T-helper 17 cell (primary cell): ENCODE measurements at places on chromosomes 7 and 10.

DNA sequence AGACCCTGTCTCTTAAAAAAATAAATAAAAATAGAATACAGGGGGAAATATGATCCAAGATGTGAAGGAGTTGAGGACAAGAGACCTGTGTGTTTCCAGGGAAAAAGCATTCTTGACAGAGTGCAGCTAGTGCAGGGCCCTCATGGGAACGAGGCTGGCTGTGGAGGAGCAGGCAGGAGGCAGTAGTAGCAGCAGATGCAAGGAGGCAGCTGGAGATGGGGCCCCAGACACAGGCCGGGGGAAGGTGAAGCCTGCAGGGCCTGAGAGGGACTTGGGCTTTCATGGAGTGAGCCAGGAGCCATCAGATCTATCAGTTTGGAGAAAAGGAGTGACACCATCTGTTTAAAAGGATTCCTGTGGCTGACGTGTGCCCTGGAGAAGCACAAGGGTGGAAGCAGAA lies 71.4 kb upstream of the ZNF438 start:
- no peak for DNase-seq

GRCh38 chr7:27635728-27636127 lies 27.0 kb downstream of the HIBADH start:
- DNase-seq = no peak

DNA sequence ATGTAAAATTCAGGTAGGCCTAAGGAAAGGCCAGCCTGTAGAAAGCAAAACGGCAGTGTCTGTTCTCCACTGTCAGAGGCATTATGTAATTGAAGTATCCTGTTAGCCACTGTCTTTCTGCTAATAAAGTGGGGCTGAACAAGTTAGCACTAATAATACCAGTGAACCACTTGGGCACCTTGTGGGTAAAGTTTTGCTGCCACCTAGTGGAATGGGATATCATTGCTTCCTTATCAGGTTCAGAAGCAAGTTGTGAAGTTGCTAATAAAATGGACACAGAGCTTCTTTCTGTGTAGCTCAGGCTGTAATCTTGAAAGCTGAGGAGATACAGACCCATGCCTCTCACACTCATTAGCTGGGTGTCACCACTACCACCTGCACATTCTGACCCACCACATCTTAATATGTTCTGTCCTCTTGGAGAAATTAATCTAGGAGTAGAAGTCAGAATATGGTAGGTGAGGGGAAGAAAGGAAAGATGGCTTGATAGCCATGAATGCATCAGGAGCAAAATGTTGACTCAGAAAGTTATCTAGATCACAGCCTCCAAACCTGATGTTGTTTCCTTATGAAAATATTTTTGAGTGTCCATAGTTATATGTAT lies 175.1 kb downstream of the SEPTIN7 start:
- DNase-seq = no peak

DNA sequence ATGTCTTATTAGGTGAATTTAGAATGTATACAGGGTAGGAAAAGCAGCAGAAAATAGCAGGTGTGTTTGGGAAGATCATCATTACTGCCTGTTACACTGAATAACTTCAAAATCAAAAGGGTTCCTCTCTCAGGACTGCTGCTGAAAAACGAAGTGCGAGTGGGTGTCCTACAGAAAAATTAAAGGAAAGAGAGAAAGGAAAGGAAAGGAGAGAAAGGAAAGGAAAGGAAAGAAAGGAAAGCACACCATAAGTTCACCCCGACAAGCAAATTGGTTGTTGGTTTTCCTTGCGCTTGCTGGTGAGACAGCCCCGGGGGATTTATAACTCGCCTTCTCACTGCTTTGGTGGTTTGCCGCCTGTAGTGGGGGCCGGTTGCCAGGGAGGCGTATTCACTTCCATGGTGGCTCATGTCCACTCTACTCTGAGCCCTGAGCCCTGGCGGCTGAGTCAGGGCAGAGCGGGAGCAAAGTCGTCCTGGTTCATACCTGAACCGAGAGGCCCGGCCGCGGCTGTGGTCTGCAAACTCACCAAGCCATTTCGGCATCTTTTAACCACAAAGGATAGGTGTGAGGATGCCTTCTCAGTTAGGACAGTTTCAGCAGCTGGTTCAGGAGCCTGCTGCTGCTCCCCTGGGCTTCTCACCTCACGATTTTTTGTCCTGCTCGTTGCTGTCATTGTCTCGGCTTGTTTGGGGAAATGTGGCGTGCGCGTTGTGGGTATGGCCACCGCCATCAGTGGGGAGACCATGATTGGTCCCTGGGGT lies 26.1 kb downstream of the INPP5A start:
- no peak for DNase-seq

GRCh38 chr7:25662841-25663800 lies 434.8 kb upstream of the NPVF start:
- DNase-seq = no peak

- no peak for DNase-seq
These were observed 95.4 kb upstream of the WDR11 start for GRCh38 chr10:120755771-120756170.

- no peak for DNase-seq
These were observed 291.6 kb downstream of the RNLS start for GRCh38 chr10:88291289-88292184.

- no peak for DNase-seq
These were observed 103.6 kb downstream of the PRPF18 start for GRCh38 chr10:13690281-13690825.

GRCh38 chr7:30062587-30062986 lies 34.4 kb downstream of the PLEKHA8 start:
- no peak for DNase-seq

DNA sequence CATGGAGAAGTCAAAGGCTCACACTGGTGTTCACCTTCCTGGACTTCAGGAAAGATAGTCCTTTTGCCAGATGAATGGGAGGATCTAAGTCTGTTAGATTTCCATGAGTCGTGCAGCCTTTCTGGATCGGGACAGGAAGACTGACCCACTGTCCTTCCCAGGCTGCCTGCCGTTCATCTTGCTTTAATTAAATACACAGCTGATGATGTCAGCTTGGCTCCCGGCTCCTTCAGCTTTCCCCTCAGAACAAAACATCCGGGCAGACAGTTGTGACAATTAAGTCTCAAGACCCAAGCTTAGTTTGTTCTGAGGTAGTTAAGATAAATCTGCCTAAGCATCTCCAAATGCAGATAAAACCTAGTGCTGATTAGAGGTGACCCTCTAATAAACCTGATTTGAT lies 58.6 kb downstream of the AUTS2 start:
- DNase-seq = no peak

- no peak for DNase-seq
These were observed 61.0 kb upstream of the SFMBT2 start for GRCh38 chr10:7471720-7472367.

DNA sequence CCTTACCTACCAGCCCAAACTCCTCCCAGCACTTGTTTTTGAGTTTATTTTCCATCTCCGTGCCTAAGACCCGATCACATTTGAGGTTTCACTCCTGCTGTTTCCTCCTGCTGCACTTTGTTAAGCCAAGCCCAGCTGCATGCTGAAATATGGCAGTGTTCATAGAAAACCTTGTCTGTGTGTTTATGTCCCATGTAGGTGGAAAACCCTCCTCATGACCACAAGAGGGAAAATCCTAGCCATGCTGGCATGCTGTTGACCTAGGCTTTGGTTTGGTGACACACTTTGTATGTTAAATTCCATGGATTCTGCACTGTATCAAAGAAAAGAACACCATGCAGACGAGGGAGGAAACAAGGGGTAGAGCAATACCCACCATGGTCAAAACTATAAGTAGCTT lies 154.4 kb downstream of the CUBN start:
- DNase-seq = no peak

GRCh38 chr10:35339942-35340341 lies 3.6 kb downstream of the CCNY start:
- no peak for DNase-seq

- DNase-seq = no peak
These were observed 88.4 kb downstream of the PHF14 start for GRCh38 chr7:11062110-11062509.

DNA sequence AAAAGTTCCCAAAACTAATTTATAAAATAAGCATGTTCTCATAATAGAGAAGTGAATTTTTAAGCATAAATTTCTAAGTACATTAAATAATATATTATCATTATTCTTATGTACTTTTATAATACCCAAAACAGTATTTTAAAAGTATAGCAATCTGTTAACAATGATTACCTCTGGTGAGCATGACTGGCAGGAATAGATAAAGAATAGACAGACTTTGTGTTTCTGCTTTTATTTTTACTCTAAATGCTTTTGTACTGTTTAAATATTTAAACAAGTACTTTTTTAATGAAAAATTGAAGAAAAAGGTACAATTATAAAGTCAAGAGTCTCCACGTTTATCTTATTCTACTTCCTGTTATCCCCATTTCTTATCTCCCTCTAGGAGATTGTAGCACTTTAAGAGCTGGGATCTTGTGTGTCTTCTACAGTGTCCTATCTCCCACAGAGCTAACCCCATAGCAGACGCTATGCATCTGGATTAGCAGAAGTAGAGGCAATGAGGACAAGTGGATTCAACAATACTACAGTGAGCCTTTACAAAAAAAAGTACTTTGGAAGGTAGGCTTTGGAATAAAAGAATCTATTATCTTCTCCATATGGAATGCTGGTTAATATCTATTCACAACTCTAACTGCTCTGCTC lies 42.9 kb downstream of the IDE start:
- DNase-seq = no peak

DNA sequence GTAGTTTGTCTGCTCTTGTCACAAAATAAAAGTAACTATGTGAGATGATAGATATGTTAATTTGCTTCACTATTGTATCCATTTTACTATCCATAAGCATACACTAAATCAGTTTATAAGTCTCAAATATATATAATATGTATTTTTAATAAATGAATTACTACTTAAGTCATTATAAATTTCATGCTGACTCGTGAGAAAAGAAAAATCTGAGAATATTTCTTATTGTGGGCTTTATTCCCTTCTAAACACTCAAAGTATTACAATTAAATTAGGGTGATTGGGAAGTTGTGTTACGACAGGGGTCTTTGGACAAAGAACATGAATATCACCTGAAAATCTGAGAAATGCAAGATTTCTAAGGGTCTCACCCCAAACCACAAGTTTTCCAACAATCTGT lies 48.7 kb upstream of the RELN start:
- DNase-seq = no peak

- DNase-seq = no peak
These were observed 7.9 kb downstream of the NUDT13 start for GRCh38 chr10:73117976-73118743.

DNA sequence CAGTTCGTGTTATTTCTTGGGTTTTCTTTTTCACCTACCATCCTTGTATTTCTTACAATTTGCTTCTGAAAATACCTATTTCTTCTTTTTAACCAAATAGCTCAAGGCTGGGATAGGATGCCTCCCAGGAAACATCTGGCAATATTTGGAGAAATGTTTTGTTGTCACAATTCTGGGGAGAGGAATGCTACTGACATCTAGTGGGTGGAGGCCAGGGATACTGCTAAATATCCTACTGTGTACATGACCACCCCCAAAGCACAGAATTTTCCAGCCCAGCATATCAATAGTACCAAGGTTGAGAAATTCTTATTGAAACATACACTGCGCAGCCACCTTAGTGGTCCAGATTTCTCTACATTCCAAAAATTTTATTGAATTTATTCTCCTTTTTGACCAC lies 55.5 kb downstream of the CNTNAP2 start:
- DNase-seq = no peak

DNA sequence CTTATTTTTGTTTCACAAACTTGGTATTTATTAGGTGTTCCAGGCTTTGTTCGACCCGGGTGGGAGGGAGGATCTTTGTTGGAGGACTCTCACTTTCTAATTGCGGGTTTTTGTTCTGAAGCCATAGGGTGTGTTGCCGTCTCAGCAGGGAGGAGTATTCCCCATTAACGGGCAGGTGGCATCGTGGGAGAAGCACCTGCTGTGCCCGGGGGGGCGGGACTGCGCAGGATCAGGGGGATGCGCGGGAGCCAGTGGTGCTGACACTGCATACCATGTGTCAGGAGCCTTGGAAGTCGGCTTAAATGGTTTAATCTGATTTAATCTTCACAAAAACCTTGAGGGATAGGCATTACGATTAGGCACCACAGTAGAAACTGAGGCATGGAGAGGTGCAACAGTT lies 113.0 kb downstream of the MGMT start:
- DNase-seq = no peak

- no peak for DNase-seq
These were observed 1.4 kb downstream of the ZNF282 start for GRCh38 chr7:149196705-149197171.

DNA sequence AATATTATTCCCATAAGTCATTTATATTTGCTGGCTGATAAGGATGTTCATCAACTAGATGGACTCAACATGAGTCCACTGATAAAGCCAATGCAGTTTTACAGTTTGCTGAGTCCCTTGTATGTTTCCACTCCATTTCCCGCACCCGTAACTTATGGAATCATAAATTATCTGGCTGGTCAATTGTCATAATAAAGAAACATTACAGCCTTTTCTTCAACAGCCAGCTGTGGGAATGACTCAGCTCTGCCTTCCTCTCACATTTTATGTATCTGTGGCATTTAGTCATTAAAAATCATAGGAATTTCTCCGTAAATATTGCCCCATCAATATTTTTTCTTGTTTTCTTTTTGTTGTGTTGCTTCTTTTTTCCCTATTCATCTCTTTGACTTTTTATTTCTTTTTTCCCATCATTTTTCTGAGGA lies 22.3 kb upstream of the TMEM26 start:
- DNase-seq = no peak

DNA sequence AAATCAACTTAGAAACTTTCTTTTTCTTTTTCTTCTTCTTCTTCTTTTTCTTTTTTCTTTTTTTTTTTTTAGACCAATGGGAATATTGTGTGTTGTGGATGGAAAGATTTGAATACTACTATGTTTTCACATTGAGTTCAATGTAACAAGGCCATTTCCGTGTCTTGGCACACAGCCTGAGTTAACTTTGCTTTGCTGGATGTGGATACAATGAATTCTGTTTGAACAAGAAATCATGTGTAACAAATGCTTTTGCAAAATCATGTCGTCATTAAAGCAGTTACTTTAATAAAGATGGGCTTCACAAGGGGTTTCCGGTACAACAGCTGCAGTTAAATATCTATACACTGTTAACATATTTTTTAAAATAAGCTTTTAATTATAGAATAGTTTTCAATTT lies 13.5 kb upstream of the ENTPD1 start:
- no peak for DNase-seq

GRCh38 chr10:14120812-14121211 lies 209.9 kb downstream of the FRMD4A start:
- DNase-seq = no peak

- DNase-seq = no peak
These were observed 171.3 kb downstream of the RNLS start for GRCh38 chr10:88411772-88412349.

DNA sequence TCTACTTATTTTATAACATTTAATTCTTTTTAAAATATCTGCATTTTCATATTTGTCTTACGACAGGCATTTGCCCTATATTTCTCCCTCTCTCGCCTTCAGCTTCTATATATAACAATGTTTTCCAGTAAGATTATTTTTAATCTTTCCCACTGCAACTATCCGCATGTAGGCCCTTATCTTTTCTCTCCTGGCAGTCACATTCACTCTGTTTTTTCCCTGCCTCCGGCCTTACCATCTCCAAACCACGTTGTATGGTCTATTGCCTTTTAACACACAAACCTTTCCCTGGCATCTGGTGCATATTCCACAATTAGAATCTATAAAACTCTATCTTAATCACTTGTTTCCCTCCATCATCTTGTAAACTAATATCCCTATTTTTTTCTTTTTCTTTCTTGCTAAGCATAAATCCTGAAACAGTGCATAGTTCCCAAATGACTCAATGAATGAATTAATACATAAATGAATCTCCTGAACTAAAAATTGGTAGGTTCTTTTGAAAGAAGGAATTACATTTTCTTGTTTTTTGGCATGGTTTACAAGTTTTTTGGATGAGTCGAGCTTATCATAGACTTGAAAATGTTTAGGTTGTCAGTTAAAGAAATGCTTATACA lies 173.2 kb downstream of the SEMA3A start:
- no peak for DNase-seq
